T-helper 17 cell (primary cell): ENCODE measurements at places on chromosomes 6 and 20.

- no peak for DNase-seq
Measured at GRCh38 chr6:160217073-160217472, 41.5 kb downstream of the SLC22A2 start.

GRCh38 chr6:98433325-98434056 lies 400.9 kb upstream of the POU3F2 start:
- DNase-seq = no peak

- DNase-seq = no peak
Measured at GRCh38 chr6:80235647-80236046, 129.2 kb downstream of the BCKDHB start.

- DNase-seq = peak; percentile 79
Measured at GRCh38 chr20:59207742-59208357, 44.2 kb downstream of the ZNF831 start.

DNA sequence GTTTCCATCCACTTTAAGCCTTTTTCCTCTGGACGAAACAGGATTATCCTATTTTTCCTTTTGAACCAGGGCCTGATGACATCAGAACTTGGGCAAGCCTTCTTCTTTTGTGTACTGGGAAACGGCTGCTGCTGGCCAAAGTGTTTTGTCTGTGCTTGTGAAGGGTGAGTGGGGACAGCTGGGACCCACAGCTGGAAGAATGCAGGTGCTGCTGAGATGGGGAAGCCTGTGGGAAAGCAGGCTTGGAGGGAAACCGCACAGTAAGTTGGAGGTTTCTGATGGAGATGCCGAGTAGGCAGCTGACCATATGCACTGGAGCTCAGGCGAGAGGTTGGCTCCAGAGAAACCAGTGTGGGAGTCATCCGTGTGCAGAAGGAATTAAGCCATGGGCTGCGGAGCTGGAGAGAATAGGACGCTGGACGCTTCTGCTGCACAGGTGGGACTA lies 8.5 kb upstream of the PSMG4 start:
- no peak for DNase-seq

DNA sequence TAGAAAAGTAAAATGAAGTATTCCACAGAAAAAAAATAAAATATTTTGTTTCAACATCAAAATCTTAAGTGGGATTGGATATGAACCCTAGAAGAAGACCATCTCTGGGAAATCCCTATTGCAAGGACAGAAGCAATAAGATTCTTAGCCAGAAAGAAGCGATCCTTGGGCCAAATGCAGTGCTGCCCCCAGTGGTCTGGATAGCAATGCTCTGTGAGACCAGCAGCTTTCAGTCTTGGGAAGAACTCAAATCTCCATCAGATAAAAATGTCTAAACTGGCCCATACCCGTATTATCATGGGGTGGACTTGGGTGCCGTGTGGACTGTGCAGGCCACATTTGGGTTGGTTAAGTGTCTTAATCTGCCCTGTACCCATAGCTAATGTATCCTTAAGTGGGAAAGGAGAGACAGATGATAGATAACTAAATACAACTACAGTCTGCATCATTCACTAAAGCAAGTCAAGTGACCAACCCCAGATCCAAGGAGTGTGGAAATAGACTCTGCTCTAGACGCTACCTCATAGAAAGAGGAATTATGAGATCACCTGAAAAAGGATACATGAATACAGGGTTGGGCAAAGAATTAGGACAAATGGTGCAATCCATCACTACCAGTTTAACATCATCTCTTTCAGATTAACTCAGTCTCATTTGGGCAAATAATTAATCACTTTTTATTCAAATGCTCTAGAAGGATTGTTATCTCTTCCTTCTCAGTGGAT lies 38.9 kb upstream of the SNAP25 start:
- no peak for DNase-seq

- no peak for DNase-seq
Measured at GRCh38 chr6:32107406-32107805, 1.7 kb downstream of the TNXB start.

- DNase-seq = no peak
Measured at GRCh38 chr6:166162599-166163342, 4.9 kb downstream of the TBXT start.

DNA sequence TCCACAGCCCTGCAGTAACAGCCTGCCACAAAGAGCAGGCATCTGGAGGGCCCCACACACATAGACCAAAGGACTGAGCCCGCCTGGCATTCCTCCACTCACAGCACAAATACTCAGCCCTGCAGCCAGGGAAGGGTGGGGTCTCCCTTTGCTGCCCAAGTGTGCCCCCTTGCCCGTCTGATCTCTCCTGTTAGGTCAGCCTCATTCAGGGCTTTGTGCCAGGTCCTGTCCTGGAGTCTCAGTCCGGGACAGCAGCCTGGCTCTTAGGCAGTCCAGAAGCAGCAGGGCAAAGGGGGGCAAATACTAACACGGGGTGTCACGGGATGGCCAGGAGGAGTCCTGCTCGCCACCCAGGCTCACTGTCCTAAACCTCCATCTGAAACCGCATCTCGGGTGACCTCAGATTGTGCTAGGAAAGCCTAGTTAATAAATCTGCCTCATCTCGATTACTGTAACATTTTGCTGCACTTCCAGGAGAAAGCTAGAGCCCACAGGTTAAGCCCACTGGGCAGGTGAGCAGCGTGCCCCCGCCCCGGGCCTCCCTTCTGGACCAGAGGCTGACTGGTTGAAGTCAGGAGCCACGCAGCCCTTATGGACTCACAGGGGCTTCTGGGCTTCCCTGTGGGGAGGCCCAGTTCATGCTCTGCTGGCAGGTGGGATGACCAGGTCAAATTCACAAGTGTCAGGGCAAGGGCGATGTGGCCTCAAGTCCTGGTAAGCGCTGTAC lies 3.2 kb upstream of the OGFR start:
- no peak for DNase-seq

DNA sequence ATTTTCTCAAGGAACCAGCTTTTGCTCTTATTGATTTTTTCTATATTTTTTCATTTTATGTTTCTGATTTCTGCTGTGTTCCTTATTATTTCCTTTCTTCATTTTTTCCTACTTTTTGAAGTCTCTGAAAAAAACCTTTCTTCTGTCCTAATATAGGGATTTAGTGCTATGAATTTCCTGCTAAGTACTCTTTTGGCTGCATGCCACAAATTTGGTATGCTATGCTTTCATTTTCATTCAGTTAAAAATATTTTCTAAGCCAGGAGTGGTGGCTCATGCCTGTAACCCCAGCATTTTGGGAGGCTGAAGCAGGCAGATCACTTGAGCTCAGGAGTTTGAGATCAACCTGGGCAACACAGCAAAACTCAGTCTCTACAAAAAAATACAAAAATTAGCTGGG lies 30.6 kb downstream of the SIRPD start:
- DNase-seq = no peak

- no peak for DNase-seq
Measured at GRCh38 chr20:41738604-41739206, 120.5 kb upstream of the CHD6 start.
